Bronchial epithelial cell (primary cell): ENCODE measurements at places on chromosomes 12 and 14. TPM values are rescaled to one million over a fixed set of nuclear protein-coding genes. Genes with fewer than 3 reads are reported as not detected.

Gene NGB
- total RNA-seq = 0.26 TPM in 1 of 2 replicates, not detected in the other

Gene MYF5
- not detected in 2 replicates for total RNA-seq

Gene TBX5
- total RNA-seq = not detected in 2 replicates

Gene LUM
- total RNA-seq = 0.38 and 14.2 TPM in 2 replicates

Gene RFX4
- not detected in 2 replicates for total RNA-seq

Gene TSHR
- not detected in 2 replicates for total RNA-seq

Gene PLD4
- not detected in 2 replicates for total RNA-seq

Gene TDRD9
- 0.51 and 0.53 TPM in 2 replicates for total RNA-seq

Gene KRT75
- total RNA-seq = 1.8 and 7.3 TPM in 2 replicates

Gene NFE2
- total RNA-seq = not detected in 2 replicates

Gene DHRS2
- total RNA-seq = not detected in 2 replicates

Gene LRTM2
- total RNA-seq = not detected in 2 replicates

Gene ZFHX2
- 0.13 and 0.26 TPM in 2 replicates for total RNA-seq

Gene ADSS1
- 18.2 and 34.3 TPM in 2 replicates for total RNA-seq

Gene ADAM21
- under 0.01 and 0.13 TPM in 2 replicates for total RNA-seq

Gene IRAK3
- total RNA-seq = 1.0 and 1.6 TPM in 2 replicates

Gene TMEM132D
- not detected in 2 replicates for total RNA-seq

Gene KLHL42
- total RNA-seq = 21.3 and 22.7 TPM in 2 replicates

Gene HCAR1
- total RNA-seq = under 0.01 and 0.13 TPM in 2 replicates

Gene ENDOU
- total RNA-seq = 0.38 TPM in 1 of 2 replicates, not detected in the other

Gene TAS2R42
- total RNA-seq = not detected in 2 replicates

Gene SVOP
- total RNA-seq = not detected in 2 replicates

Gene KRT77
- total RNA-seq = under 0.01 TPM in 1 of 2 replicates, not detected in the other

Gene DMAC2L
- 8.2 and 10.8 TPM in 2 replicates for total RNA-seq

Gene DIO3
- total RNA-seq = not detected in 2 replicates

Gene TBX3
- total RNA-seq = 0.38 and 1.3 TPM in 2 replicates

Gene KLRC3
- total RNA-seq = not detected in 2 replicates

Gene TMEM179
- not detected in 2 replicates for total RNA-seq

Gene GLIPR1L1
- not detected in 2 replicates for total RNA-seq

Gene HCAR3
- 0.26 and 0.77 TPM in 2 replicates for total RNA-seq

Gene SERPINA6
- total RNA-seq = not detected in 2 replicates

Gene CEBPE
- total RNA-seq = not detected in 2 replicates

Gene KCNJ8
- under 0.01 TPM in 1 of 2 replicates, not detected in the other for total RNA-seq

Gene DNAJC22
- 0.13 and 0.26 TPM in 2 replicates for total RNA-seq

Gene AVPR1A
- total RNA-seq = not detected in 2 replicates

Gene EFCAB11
- 1.1 and 3.3 TPM in 2 replicates for total RNA-seq

Gene VPS29
- total RNA-seq = 46.5 and 55.3 TPM in 2 replicates

Gene ART4
- not detected in 2 replicates for total RNA-seq

Gene CPSF2
- total RNA-seq = 33.4 and 35.3 TPM in 2 replicates

Gene TGM1
- total RNA-seq = 88.7 and 382 TPM in 2 replicates

Gene OTX2
- not detected in 2 replicates for total RNA-seq

Gene MMP19
- 0.13 and 0.53 TPM in 2 replicates for total RNA-seq

Gene HOXC4
- total RNA-seq = not detected in 2 replicates

Gene SERPINA12
- not detected in 2 replicates for total RNA-seq

Gene CFAP54
- 0.26 TPM in 2 replicates for total RNA-seq

Gene SCN8A
- under 0.01 and 0.77 TPM in 2 replicates for total RNA-seq

Gene GUCY2C
- total RNA-seq = not detected in 2 replicates

Gene HRK
- not detected in 2 replicates for total RNA-seq

Gene LGR5
- total RNA-seq = not detected in 2 replicates

Gene CCDC91
- 26.3 and 30.0 TPM in 2 replicates for total RNA-seq

Gene GPR137C
- total RNA-seq = under 0.01 and 0.26 TPM in 2 replicates
